ENCODE measurements at places on chromosomes 3 and 15.

DNA sequence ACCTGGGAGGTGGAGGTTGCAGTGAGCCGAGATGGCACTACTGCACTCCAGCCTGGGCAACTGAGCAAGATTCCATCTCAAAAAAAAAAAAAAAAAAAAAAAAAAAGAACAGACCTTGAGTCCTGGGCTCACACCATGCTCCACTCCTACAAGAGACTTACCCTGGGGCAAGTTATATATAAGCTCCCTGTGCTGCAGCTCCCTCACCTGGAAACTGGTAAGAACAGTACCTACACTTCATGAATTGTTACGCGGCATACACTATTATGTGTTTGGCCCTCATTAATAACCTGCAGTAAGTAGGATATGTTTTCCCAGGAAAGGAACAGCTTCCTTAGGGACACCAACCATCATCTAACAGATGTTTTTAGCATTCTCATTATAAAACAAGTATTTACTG, 119.6 kb downstream of the FMN1 start:
- DNase-seq = peak; percentile 17

- DNase-seq = peak; percentile 44
Observed at GRCh38 chr15:20355256-20355868, 186.2 kb downstream of the GOLGA6L6 start.

DNA sequence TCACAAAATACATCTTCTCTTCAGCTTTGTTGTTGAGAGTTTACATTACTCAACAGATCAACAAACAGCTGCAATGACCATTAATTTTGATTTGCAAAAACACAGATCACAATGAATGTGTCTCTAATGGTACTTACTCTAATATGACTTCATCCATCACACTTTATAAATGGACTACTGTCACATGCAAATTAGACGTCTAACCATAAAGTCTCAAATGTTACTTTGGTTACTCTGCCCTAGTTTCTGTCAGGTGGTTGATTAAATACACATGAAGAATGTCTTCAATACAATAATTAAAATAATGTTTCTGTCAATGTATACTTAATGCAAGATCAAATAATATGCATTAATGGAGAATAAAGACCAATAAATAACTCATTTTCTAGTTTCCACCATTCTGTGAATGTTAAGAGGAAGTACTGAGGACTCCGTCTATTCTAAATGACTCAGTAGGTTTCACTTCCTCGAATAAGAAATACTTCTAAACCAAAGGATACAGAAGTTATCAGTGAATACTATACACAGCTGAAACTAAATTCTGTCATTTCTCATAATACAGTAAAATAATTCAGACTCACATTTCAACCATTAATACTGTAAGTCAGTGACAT, 145.8 kb downstream of the CBLB start:
- no peak for DNase-seq

- DNase-seq = no peak
Observed at GRCh38 chr3:23928524-23928923, 11.6 kb downstream of the RPL15 start.

DNA sequence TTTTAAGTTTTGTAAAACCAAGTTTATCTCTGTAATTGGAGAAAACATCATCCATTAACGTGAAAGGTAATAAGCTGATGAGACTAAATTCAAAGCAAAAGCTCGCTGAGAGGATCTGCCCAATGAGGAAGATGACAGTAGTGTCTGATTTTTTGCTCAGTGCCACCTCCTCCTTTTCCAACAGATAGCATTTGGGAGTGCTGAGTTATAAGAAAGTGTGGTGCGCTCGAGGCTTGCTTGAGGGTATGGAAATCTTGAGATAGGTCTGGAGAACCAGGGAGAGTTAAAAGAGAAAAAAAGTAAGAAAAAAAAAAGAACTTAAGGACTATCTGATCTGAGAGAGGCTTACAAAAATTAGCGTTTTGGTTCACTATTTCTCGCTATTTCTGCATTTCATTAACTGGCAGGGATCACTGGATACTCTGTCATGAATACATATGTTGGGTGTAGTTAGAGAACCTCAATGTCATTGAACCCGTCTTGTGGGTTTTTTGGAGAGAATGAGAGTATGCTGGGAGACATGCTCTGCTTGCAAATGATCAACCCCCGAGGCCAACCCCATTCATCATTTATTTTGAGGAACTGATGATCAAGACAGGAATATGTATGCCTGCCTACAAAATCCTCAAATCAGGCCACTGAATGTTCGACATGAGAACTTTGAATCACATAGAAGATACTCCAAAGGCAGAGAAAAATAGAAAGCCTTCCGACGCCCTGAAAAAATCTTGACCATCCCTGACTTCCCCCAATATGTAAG, 973 bp upstream of the USP13 start:
- DNase-seq = no peak

- no peak for DNase-seq
Observed at GRCh38 chr3:119913021-119913420, 131.1 kb downstream of the NR1I2 start.

GRCh38 chr3:81503026-81503425, 258.4 kb downstream of the GBE1 start:
- DNase-seq = no peak

- no peak for DNase-seq
Observed at GRCh38 chr15:69082554-69082953, 68.1 kb downstream of the NOX5 start.

GRCh38 chr3:94406595-94406994, 343.7 kb downstream of the NSUN3 start:
- no peak for DNase-seq

DNA sequence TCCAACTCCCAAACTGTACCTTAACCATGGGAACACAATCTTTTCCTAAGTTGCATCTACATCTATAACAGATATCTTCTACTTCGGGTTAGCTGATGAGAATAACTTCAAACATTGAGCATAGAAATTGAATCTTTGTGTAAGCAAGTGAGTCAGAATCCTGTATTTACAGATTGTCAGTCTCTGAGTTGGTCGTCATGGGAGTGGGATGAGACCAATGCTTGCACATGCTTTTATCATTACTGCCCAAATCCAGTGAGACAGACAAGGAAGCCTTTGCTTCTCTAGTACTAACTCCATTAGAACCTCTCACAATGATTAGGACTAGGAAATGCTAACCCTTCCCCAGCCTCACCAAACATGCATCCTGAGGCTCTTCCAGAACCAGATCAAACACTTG, 587.1 kb upstream of the ZNF717 start:
- no peak for DNase-seq

- DNase-seq = no peak
Observed at GRCh38 chr15:25891081-25891480, 28.0 kb upstream of the ATP10A start.

DNA sequence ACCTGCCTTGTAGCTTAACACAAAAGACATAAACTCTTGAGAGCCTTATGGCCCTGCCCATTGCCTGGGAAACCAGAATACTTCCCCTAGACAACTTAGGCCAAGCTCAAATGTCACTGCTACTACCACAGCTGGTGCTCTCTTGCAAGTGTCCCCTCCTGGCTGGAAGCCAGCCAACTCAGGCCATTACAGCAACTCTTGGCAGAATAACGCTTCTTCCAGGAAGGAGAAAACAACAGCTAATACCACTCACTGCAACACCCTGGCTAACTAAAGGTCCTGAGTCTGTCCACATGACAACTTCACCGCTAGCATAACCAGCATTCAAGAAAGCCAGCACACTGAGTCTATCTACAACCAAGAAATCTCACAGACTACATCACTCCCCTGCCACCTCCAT, 5.1 kb upstream of the B4GALT4 start:
- no peak for DNase-seq

DNA sequence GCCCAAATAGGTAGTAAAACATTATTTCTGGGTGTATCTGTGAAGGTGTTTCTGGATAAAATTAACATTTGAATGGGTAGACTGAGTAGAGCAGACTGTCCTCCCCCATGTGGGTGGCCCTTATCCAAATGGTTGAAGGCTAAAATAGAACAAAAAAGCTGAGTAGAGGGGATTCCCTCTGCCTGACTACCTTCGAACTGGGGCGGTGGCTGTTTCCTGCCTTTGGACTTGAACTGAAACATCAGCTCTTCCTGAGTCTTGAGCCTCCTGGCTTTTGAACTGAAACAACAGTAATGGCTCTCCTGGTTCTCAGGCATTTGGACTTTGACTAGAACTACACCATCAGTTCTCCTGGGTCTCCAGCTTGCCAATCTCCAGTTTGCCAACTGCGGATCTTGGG, 4.4 kb upstream of the GPR176 start:
- DNase-seq = no peak

- DNase-seq = no peak
Observed at GRCh38 chr3:123311201-123311600, 109.5 kb downstream of the SEC22A start.

GRCh38 chr3:178802993-178803693, 266.9 kb downstream of the KCNMB2 start:
- DNase-seq = no peak

GRCh38 chr3:172938788-172939187, 188.3 kb downstream of the ECT2 start:
- no peak for DNase-seq

DNA sequence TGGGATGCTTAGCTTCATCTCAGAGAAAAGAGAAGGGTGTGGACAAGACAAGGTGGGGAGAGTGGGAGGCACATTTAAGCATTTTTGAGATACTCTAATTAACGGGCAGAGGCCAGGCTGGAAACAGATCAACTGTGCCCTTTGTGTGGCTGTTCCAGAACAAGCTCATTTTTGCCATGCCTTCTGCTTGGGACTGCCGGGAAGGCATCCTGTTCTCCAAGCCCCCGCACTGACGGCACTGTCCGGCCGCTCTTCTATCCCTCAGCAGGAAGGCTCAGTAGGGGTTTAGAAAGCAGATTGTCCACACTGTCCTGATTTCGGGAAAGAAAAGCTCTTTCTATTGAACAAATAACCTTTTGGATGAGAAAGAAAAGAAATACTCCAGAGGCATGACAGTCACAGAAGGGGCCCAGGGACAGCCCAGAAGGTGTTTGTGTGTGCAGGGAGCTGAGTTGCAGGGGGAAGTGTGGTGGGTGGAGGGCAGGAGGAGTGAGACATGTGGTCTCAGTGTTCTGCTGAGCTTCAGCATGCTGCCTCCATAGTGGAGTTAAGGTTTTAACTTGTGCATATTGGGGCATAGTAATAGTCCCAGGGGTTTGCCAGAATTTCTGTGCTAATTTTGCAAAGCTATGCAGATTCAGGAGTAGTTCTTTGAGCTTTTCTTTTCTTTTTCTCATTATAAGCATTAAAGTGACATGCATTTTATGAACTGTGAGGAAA, 27.3 kb downstream of the SV2B start:
- no peak for DNase-seq

- no peak for DNase-seq
Observed at GRCh38 chr3:106058475-106058874, 189.7 kb upstream of the CBLB start.

GRCh38 chr3:144073698-144074097, 102.1 kb downstream of the DIPK2A start:
- no peak for DNase-seq

GRCh38 chr3:72383883-72384282, 464.4 kb downstream of the SHQ1 start:
- DNase-seq = no peak

DNA sequence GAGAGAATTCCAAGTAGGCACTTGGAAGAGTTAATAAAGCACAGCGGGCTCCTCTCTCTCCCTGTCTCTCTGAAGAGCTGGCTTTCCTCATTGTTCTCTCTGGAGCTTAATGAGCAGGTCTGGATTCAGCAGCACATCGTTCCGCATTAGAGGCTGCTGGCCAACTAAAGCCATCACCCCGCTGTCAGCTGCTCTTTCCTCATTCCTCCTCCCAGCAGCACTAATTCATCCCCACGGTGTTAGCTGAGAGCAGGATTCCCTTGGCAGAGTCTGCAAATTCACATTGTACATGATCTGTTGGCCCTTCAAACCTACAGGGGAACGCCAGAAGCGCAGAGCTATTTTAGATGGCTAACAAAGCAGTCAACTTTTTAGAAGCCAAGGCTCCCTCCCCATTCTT, 44.2 kb downstream of the SGO1 start:
- no peak for DNase-seq

- no peak for DNase-seq
Observed at GRCh38 chr3:41845826-41846225, 116.1 kb downstream of the ULK4 start.

- DNase-seq = no peak
Observed at GRCh38 chr3:67558426-67558825, 96.0 kb downstream of the SUCLG2 start.

DNA sequence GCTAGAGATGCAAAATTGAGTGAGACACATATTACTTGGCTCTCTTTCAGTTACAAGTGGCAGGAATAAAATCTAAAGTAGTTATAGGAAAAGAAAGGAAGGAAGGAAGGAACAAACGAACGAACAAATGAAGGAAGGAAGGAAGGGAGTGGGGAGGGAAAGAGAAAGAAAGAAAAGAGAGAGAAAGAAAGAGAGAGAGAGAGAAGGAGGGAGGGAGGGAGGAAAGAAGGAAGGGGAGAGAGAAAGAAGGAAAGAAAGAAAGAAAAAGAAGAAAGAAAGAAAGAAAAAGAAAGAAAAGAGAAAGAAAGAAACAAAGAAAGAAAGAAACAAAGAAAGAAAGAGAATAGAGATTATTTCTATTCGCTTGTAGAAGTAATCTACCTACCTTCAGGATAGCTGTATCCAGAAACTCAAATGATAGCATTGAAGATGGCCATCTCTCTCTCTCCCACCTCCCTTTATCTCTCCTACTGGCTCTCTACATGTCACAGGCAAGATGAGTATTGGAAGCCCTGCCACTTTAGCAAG, 229.7 kb upstream of the TLE3 start:
- no peak for DNase-seq

DNA sequence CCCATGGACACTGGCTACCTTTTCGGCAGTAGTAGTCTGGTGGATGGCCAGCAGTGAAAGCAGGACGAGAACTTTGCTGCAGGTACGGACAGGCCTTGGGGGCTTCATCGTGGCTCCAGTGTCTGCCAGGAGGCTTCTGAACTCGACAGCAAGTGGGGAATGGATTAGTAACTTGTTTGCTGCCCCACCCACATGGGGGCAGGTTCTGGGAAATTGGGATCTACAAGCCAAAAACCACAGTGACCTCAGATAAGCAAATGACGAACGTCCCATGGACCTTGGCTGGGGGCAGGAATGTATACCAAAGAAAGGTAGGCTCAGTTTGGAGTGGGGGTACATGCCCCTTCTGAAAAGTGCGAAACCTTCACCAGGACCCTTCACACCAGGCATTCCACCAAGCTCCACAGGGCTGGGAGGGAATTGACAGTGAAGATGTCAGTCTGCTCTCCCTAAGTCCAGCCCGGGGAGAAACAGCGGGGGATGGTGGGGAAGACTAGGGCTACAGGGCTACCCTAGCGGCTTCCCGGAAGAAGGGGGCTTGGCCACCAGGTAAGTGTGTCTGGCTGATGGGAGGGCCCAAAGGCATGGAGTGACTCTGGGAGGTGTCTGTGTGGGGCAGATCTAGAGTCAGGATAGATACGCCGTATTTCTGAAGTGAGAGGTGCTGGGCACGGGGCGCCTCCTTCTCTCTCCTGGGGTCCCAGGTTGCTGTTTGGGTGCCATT, at the start of gene ITIH4:
Gene ITIH4 (minus strand): TSS at position 138 of the 724 bp plus-strand sequence. CDS start 30 bp downstream, at position 108.
- no peak for DNase-seq

GRCh38 chr15:57675481-57676181, 30.9 kb upstream of the POLR2M start:
- no peak for DNase-seq

GRCh38 chr15:74958908-74959585, 2.5 kb upstream of the RPP25 start:
- no peak for DNase-seq

Measured in CD8-positive, alpha-beta memory T cell (primary cell).